ENCODE measurements at places on chromosomes 3 and 15. TPM values are rescaled to one million over a fixed set of nuclear protein-coding genes. Genes with fewer than 3 reads are reported as not detected.

UPK1B gene
- total RNA-seq, result 0.67 TPM

GRCh38 chr3:4948395-4948794 lies 30.8 kb upstream of the BHLHE40 start:
- no peak for DNase-seq
- no peaks in the 10 kb centered on the region for H3K36me3 ChIP-seq
- no peak overlapping the region for H3K4me3 ChIP-seq
- H3K4me1 ChIP-seq, result peaks cover 3% of the 10 kb centered on the region
- no peaks in the 10 kb centered on the region for H3K27me3 ChIP-seq

DNA sequence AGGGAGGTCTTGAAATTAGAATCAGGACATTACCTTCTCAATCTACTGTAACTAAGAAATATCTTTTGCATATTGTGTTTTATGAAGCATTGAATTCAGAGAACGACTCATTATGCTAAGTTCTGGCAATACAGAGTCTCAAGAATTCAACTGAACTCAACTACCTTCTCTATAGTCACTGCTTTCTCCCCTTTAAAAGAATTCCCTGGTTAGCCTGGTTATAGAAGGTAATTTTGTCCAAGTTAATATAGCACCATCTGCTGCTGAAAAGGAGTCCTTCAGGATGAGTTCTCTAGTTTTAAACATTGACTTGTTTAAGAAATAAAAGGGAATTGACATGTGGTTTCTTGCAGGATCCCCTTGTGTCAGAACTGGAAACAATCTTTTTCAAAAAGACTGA lies 60.2 kb downstream of the IL16 start:
- H3K4me3 ChIP-seq, result no peak overlapping the region
- H3K27ac ChIP-seq, result no peak overlapping the region
- DNase-seq, result no peak
- no peaks in the 10 kb centered on the region for H3K36me3 ChIP-seq

- peaks cover 1% of the 10 kb centered on the region for H3K4me1 ChIP-seq
- no peak overlapping the region for H3K4me3 ChIP-seq
- H3K27me3 ChIP-seq, result no peaks in the 10 kb centered on the region
- no peak overlapping the region for H3K27ac ChIP-seq
- no peak for DNase-seq
These were observed 72.9 kb downstream of the MOBP start for GRCh38 chr3:39540162-39540921.

DNA sequence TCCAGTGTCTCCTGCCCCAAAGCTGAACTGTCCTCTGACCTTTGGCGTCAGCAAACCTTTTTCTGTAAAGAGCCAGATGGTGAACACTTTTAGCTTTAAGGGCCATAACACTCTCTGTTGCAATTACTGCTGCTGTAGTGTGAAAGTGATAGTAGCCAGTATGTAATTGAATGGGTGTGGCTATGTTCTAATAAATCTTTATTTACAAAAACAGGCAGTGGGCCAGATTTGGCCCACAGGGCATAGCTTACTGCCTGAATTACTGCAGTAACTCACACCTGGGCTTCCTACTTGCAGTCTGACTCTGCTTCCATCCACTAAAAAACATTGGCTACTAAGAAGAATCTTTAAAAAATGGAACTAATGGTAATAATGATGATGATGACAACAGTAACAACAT lies 68.0 kb upstream of the SLC6A11 start:
- no peaks in the 10 kb centered on the region for H3K27me3 ChIP-seq
- no peaks in the 10 kb centered on the region for H3K4me1 ChIP-seq
- DNase-seq, result no peak
- H3K36me3 ChIP-seq, result no peaks in the 10 kb centered on the region
- H3K4me3 ChIP-seq, result no peak overlapping the region
- no peak overlapping the region for H3K27ac ChIP-seq
